ENCODE measurements at places on chromosomes 7 and 10.

DNA sequence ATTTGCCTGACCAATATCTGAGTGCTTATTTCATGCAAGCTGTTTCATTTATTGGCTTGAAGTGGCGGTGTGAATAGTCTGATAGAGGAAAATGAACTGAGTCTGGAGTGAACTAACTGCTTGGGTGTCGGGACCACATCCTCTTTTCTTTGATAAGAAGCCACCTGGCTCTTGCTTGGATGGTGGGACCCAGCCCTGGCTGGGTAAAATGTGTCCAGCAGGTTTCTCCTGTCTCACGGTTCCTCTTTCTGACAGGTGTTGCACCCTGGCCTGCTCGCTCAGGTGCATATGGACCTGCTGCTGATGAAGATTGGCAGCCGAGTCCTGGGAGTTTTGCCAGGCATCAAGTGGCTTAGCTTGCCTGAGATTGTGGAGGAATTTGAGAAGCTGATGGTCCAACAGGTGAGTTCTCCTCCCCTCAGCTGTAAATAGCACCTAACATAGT lies 1.6 kb downstream of the ADCK2 start:
- DNase-seq: no peak

- no peak for DNase-seq
Observed at GRCh38 chr10:87659571-87660483, at the start of gene PAPSS2. TSS of gene PAPSS2 (plus strand) at chr10:87659878. CDS start at chr10:87659982, 104 bp downstream.

- DNase-seq: no peak
Observed at GRCh38 chr10:8378198-8378983, 323.9 kb downstream of the GATA3 start.

GRCh38 chr10:77586719-77587415 lies 50.7 kb downstream of the KCNMA1 start:
- no peak for DNase-seq

DNA sequence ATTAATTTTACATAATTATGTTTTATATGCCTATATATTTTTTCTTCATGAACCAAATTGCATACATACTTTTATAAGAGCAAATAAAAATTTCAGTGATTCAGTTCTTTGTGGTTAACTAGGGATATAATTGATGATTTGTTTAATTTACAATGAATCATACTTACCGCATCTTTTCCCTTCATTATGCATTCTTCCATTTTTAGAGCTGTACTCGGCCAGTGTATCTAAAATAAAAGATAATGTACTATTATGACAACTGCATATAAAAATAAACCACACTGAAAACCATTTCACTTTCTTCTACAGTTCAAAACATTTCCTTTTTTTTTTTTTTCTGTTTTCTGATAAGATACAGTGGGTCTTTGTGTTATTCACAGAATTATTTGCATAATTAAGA lies 179.9 kb downstream of the SEMA3E start:
- no peak for DNase-seq

DNA sequence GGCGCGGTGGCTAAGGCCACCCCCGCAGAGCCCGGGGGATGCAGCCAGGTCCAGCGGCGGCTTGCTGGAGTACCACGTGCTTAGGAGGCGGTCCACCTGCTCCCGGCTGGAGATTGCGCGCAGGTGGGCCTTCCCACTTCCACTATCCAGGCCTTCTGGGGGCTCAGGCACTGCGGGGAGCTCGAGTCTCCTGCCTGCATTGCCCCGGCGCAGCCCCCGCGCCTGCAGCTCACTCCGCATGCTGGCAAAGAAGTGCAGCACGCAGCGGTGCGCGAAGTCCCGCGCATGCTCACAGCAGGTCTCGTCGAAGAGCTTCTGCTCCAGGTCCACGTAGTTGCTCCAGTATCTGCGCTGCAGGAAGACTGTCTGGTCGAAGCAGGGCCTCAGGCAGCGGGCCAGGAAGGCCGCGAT lies 5.8 kb downstream of the CALHM3 start:
- DNase-seq: no peak

- no peak for DNase-seq
Observed at GRCh38 chr10:106474876-106475275, 689.6 kb downstream of the SORCS1 start.

- DNase-seq: no peak
Observed at GRCh38 chr10:43202224-43202656, 64.0 kb downstream of the CSGALNACT2 start.

- DNase-seq: no peak
Observed at GRCh38 chr10:74187237-74187636, 36.2 kb downstream of the ADK start.

- no peak for DNase-seq
Observed at GRCh38 chr10:59814878-59815277, 61.6 kb upstream of the MRLN start.

GRCh38 chr10:131777162-131777561 lies 123.6 kb upstream of the PPP2R2D start:
- DNase-seq: no peak

- no peak for DNase-seq
Observed at GRCh38 chr10:103861505-103861904, 6.1 kb upstream of the SH3PXD2A start.
